Hematopoietic multipotent progenitor cell (in vitro differentiated cells): ENCODE measurements at places on chromosomes 7 and 10. TPM values are rescaled to one million over a fixed set of nuclear protein-coding genes. Genes with fewer than 3 reads are reported as not detected.

KLF14 gene
- not detected for total RNA-seq

DNAJB12 gene
- 34.7 TPM for total RNA-seq

FBXO24 gene
- 0.81 TPM for total RNA-seq

PPIF gene
- total RNA-seq: 38.8 TPM

PTPRE gene
- total RNA-seq: 86.2 TPM

TRIM4 gene
- 24.8 TPM for total RNA-seq

GRIFIN gene
- not detected for total RNA-seq

ZNF853 gene
- 13.2 TPM for total RNA-seq

DNA sequence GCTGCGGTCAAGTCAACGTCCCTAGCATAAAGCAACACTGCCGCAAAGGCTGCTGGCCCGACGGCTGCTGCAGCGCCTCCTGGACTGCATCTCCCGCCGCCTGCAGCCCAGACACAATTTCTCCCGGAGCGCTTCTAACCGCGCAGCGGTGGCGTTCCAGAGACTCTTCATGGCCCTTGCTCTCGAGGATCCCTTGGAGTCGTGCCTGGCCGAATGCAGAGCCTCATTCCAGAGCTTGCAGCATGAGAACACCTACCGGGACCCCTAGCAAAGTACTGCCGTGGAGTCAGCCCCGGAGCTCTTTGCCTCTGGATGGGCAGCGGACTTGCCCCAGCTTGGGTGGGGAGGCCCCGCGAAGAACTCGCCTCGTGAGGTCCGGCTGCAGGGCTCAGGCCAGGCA is 79.7 kb upstream of the ZNF32 start:
- no peak for DNase-seq

- DNase-seq: no peak
These were observed 720 bp downstream of the SNCG start for GRCh38 chr10:86958901-86959736.

DNA sequence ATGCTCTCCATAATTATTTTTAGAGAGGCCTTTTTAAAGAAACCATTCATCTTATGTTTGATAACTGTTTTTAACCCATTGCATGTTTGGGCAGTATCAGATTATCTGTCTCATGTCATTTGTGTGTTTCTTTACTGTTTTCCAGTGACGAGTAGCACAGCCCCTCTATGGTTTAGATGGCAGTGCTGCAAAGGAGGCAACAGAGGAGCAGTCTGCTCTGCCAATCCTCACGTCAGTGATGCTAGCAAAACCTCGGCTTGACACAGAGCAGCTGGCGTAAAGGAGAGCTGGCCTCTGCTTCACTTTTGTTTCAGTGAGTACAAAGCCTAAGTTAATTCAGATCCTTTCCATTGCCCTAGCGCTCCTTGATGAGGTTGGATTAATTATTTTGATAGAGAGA is 80.4 kb upstream of the GARIN1A start:
- no peak for DNase-seq

DNA sequence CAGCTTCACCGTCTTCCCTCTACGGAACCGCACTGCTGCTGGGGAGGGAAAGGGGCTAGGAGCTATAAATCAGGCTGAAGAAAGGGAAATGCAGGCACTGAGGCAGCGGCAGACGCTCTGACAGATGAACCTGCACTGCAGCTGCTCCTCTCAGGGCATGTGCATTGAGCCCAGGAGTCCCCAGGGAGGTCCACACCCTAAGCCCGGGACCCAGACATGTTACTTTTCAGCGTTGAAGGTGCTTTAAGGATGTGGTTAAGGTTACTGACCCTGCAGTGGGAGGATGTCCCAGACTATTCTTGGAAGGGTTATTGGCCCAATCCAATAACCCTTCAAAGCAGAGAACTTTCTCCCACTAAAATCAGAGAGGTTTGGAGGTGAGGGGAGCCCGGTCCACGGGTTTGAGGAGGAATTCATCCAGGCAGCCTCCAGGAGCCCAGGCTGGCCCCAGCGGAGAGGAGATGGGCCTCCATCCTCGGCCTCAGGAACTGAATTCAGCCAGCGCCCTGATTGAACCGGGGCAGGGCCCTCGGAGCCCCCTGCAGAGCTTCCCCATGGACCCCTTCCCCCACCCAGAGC is 75.4 kb downstream of the ADARB2 start:
- no peak for DNase-seq

- no peak for DNase-seq
These were observed 67.3 kb downstream of the PTN start for GRCh38 chr7:137276189-137276588.

- DNase-seq: no peak
These were observed 133.3 kb downstream of the STRA8 start for GRCh38 chr7:135366843-135367508.

DNA sequence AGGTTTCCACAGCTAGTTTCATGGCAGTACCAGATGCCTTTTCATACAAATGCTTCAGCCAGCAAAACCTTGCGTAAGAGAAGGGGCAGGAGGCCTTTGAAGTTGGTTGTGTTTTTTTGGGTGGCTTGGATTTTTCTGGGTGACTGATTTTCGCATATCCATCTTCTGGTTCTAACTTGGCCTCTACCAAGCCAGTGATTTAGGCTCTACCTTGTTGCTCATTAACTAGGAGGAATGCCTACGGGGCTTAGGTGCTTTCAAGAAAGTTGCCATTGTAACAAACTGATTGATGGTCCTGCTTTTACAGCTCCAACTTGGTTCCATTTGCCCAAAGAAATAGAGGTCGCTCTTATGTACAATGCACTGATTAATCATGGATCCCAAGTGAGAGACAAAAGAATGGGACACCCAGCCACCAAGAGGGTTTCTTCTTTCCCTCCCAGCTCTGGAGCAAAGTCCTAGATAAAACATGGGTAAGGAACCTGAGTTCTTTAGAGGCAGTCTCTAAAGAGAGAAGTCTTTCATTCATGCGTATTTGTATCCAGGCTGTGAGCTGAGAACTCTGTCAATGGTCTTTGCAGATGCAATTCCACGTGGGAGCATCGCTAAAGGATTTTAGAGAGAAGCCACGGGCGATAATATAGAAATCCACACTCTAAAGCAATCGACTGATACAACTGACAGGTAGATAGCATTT is 92.1 kb upstream of the FGFR2 start:
- DNase-seq: no peak

DNA sequence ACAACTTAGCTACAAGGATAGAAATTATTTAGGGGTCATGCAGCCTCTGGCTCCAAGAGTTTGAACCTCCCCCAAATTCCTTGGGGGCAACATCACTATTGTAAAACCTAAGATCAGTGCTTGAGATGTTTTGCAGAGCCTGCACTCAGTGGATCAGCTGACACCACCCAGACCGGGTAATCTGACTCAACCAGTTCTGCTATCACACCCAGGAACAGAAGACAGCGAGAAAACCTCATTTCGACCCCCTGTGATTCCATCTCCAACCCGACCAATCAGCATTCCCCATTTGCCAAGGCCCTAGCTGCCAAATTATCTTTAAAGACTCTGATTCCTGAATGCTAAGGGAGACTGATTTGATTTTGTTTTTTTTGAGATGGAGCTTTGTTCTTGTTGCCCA is 5.2 kb downstream of the TACR2 start:
- no peak for DNase-seq

- DNase-seq: peak; percentile 3
These were observed 1.2 kb downstream of the EZH2 start for GRCh38 chr7:148882841-148883265.

- no peak for DNase-seq
These were observed 52.8 kb downstream of the ABLIM1 start for GRCh38 chr10:114605155-114605797.

DNA sequence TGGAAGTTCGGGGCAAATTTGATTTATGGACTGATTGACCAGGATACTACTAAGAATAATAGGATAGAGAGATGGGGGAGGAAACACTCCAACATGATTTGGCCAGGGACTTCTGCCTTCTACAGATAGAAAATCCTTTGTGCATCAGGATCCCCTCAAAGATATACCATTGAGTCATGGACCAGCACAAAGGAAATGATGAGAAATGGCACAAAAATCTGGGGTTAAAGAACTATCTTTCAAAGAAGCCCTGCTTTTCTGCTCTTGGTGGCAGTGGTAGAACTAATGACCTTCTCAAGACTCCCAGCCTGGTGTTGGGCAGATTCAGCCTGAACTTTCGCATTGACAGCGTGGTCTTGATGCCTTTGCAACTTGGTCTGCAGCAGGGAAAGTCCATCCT is 27.6 kb upstream of the LAMB1 start:
- DNase-seq: no peak

DNA sequence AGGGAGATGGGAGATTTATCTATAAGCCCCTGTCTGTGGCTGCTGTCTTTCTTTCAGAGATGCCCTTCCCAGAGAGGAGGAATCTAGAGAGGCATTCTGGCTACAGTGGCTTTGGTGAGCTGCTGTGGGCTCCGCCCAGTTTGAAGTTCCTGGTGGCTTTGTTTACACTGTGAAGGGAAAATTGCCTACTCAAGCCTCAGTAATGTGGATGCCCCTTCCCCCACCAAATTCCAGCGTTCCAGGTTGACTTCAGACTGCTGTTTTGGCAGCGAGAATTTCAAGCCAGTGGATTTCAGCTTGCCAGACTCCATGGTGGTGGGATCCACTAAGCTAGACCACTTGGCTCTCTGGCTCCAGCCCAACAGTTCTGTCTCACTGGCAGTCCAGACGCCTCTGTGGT is 951.6 kb downstream of the CCSER2 start:
- no peak for DNase-seq

- peak; percentile 76 for DNase-seq
These were observed 41.5 kb upstream of the NMT2 start for GRCh38 chr10:15209827-15210509.

DNA sequence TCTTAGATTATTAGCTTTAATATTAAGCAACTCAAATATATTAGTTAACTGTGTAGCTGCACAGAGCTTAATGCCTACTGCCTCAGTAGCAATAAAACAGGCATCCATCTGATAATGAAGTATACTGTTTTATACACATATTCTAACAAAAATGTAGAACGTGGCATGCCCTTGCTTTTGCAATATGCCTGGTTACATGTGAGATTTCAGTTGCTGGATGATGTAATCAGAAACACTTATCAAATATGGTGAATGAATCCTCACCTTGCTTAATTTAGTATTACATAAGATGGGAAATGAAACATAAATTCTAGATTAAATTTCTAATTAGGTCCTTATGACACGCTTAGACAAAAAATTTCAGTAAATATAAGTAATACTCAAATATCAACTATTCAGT is 8.0 kb downstream of the DNAJC1 start:
- no peak for DNase-seq

DNA sequence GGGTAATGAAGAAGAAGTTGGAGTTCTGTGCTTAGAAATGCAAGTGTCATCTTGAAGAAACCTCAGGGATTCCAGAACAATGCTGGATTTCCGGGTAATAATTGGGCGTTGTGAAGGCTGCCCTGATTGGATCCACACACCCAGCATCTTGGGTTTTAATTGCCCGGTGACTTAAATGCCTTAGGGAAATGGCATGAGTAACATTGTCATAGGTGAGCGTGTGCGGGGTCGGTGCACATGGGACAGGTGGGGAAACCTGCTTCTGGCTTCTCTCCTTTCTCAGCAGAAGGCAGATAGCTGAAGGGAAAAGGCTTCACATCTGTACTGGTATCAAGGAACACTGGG is 15.2 kb upstream of the CAMK1D start:
- no peak for DNase-seq
